AG09309 (cell line): ENCODE measurements at places on chromosomes 7 and 10.
A peak's percentile ranks its signal among the peaks of the same experiment; 100 is the strongest.

DNA sequence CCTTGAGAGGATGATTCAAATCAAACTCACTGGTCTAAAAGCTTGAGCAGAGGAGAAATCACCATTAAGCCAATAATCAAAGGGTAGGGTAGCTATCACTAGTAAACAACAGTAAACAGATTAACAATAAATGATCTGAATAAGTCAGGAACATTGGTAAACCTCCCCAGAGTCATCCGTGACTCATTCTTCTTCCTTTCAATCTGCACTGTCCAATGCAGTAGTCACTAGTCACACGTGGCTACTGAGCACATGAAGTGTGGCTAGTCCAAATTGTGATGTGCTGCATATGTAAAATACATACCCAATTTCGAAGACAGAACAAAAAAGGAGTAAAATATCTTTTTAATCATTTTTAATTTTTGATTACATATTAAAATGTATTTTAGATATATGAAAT lies 64.0 kb downstream of the ERCC6 start:
- DNase-seq = no peak

- DNase-seq = no peak
Measured at GRCh38 chr7:114519240-114519639, 104.6 kb downstream of the FOXP2 start.

DNA sequence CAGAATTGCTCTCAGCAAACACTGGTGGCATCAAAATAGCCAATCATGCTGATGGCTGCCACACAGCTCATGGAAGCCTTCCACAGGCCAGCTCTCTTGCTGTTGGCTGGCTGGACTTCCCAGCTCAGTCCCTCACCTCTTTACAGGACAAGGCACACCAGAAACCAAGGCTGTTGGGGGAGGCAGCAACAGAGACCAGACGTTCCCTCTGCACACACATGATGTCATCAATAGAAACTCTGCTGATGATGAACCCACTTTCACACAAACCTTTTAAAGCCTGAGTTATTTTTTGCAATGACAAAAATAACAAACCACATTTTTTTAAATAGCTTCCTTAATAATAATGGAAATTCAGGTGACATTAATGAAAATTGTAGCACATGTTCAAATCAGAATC lies 300.9 kb upstream of the C7orf33 start:
- no peak for DNase-seq

GRCh38 chr7:80659120-80660055 lies 20.9 kb downstream of the CD36 start:
- DNase-seq = no peak

DNA sequence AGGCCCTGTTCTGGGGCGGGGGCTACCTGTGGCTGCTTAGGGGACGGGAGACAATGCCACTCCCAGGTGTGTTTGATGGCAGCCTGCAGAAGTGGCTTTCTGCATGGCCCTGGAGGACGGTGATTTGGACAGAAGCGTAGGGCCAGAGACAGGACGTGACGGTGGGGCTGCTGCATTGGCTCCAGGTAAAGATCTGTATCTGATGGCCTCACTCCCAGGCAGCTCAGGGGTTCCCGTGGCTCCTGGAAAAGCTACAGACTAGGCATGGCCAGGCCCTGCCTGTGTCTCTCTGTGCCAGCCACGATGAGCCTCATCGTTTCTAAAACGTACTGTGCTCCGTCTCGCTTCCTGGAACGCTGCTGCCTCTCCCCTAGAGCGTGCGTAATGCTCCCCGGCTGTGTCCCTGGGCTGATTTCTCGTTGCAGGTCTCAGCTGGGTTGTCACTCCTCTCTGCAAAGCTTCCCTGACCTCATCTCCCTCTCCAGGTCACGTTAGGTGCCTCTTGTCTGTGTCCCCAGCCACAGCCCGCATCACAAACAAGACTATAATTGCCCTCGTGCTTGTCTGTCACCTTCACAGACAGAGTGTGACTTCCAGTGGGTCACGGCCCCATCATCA lies 12.6 kb downstream of the GTF2IRD1 start:
- DNase-seq = no peak

DNA sequence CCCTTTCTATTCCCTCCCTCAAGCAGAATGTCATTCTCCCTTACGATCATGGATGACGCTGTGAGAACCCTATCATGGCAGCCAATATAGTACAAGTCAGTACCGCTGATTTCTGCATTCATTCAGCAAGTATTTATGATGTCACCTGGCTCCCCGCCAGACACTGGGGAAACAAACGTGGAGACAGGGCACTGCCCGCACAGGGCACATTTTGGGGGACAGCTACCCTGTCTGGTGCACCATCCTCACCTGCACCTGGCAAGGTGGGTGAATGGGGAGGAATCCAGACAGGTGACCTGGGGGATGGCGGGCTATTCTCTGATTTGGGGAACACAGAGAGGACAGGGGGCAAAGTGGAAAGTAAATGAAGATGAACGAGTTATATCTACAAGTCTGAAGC lies 28.4 kb downstream of the MKI67 start:
- DNase-seq = no peak

- peak; percentile 68 for DNase-seq
Measured at GRCh38 chr7:47474937-47475879, 106.7 kb downstream of the TNS3 start.

- no peak for DNase-seq
Measured at GRCh38 chr7:138125119-138125518, 48.9 kb downstream of the AKR1D1 start.

GRCh38 chr10:100895346-100895745 lies 17.4 kb upstream of the SLF2 start:
- DNase-seq = no peak

- DNase-seq = no peak
Measured at GRCh38 chr7:99437946-99438572, 539 bp downstream of the PTCD1 start.

DNA sequence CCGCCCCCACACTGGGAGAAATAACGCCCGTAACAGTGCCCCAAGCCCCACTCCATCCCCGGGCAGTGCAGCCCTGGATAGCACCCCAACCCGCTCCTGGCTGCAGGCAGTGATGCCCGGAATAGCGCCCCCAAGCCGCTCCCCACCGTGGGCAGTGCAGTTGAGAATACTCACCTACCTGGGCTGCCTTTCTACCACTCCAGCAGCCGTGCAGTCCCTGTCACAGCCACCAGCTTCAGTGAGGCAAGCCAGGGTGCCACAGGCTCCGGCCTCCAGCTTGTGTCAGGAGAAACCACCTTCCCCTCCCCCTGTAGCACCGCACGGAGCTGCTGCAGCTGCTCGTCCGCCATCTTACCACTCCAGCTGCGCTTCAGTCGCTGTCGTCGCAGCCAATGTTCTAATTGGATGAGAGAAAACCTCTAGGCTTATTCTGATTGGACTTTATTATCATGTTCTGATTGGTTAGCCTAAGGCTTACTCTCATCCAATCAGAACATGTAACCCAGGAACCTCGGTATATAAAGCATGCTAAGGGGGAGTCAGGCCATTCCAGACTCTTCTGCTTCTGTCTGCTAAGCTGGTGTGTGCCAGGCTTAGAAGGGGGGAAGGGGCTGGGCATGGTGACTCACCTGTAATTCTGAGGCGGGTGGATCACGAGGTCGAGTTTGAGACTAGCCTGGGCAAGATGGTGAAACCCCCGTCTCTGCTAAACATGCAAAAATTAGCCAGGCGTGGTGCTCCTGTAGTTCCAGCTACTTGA lies 53.2 kb upstream of the ZNF33B start:
- no peak for DNase-seq

GRCh38 chr10:6924166-6924565 lies 344.1 kb upstream of the PRKCQ start:
- no peak for DNase-seq

GRCh38 chr10:68280758-68281157 lies 48.8 kb upstream of the ATOH7 start:
- no peak for DNase-seq

DNA sequence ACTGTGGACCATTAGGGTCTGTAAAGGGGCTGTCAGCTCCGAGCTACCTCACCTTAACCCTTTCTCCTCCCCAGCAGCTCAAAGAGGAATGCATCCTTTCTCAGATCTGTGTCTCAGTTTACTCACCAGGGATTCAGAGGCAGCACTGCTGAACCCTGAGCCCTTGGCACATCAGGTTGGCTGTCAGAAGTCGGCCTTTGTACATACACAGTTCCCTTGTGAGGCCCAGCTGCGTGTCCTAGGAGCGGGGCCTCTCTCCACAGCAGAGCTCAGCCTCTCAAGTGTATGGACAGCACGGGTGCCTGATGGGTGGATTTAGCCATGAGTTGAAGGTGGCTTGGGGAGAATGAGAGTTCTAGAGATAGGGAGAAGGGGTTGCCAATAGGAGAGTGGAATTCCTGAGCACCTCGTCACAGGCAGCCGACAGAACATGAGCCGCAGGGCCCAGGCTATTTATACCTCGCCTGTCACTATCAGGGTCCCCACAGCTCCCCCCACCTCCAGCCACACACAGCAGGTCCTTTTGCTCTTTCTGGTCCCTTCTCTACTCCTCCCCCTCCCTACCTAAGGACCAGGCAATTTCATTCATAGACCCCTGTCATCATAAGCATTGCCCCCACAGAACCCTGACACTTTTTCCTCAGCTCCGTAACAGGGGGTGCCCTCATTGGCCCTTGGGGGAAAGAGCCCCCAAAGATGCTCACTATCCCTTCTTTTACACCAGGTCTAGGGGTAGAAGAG lies 2.1 kb upstream of the FLNC start:
- no peak for DNase-seq

DNA sequence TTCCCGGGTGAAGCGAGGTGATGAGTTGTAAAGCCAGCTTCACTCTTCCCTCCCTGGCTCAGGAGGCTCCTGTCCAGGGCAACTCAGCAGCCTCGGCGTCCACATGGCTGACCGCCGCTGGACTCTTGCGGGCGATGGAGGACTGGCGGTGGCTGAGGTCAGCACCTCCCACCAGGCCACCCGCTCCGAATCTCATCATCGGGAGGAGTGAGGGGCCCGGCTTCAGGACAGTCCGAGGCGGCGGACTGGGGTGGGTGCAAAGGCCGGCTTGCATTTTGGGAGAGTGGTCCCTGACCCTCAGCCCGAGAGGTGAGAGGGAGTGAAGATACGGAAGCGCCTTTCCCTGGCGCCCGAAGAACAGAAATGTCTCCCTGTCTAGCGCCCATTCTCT lies 759 bp downstream of the DNAJB12 start:
- no peak for DNase-seq

DNA sequence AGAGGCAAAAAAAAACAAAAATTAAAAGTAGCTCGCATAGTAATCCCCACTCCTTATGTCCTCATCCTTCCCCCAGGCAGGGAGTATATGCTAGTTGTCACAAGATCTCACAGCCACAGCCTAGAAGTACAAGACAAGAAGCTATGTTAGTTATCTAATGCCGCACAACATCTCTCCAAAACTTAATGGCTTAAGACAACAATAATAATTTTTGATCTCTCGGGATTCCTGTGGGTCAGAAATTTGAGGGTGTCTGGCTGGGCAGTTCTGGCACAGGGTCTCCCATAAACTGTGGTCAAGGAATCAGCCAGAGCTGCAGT lies 39.7 kb downstream of the CPVL start:
- DNase-seq = no peak

DNA sequence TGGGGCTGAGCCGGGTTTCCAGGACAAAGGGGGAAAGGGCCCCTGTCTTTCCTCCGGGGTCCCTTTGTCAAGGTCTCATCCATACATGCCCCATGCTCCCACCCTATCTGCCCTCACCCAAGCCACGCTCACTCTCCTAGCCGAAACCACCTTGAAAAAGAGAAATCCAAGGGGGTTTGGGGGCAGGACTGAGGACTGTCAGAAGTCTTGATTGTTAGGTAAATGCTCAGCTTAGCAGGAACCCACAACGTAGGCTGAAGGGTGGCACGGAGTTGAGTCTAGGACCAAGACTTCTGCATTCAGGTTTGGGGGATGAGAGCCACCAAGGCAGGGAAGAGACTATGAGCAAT lies 719 bp upstream of the PGAM2 start:
- DNase-seq = no peak
